ENCODE measurements at places on chromosomes 7 and 10.

DNA sequence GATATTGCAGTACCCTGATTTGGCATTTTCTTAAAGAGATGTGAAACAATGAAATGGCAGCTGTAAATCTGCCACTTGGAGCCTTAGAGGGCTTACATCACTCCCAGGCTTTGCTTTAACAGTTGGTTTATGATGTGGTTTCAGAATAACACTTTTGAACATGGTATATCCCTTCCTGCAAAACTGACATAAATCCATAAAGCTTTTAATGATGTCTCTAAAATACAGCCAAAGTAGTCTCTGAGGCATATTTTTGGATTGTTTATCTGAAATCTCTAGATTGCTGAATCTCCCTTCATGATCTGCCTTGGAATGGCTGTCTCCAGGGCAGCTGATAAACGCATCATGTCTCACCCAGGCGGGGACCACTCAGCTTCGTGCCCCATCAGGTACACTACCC, 377.8 kb upstream of the C7orf33 start:
- DNase-seq, result no peak

GRCh38 chr7:4882169-4883032, 1.1 kb downstream of the RADIL start:
- peak; percentile 86 for DNase-seq

- DNase-seq, result no peak
These were observed 8.3 kb downstream of the ABCA13 start for GRCh38 chr7:48179496-48180030.

DNA sequence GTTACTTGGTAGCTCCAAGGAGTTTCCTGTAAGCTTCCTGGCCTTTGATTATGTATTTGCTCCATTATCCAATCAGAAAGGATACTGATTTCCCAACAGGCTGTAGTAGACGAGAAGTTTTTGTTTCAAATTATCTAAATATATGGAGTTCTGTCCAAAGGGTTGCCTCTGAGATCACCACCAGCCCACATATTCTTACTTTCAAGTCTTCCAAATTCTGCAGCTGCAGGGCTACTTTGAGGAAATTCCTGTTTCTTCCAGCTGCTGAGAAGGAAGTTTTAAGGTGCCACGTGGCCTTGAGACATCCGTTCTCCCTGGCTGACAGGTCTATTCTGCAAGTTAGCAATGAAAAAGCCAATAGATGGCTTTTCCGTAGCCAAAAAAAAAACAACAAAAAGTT, 286.0 kb downstream of the TWIST1 start:
- DNase-seq, result peak; percentile 42

GRCh38 chr10:81498011-81498551, 376.9 kb upstream of the NRG3 start:
- no peak for DNase-seq

- DNase-seq, result peak; percentile 100
These were observed at the start of gene GBF1 for GRCh38 chr10:102245082-102245931. Gene GBF1, plus strand, starts transcription at chr10:102245532. Its CDS starts 13,407 bp downstream, at chr10:102258939.

GRCh38 chr7:111091593-111092358, 849 bp downstream of the LRRN3 start:
- DNase-seq, result no peak

GRCh38 chr10:273088-273487, 137.8 kb downstream of the ZMYND11 start:
- DNase-seq, result no peak

- DNase-seq, result no peak
These were observed 167.4 kb downstream of the TEX36 start for GRCh38 chr10:125515571-125515970.

DNA sequence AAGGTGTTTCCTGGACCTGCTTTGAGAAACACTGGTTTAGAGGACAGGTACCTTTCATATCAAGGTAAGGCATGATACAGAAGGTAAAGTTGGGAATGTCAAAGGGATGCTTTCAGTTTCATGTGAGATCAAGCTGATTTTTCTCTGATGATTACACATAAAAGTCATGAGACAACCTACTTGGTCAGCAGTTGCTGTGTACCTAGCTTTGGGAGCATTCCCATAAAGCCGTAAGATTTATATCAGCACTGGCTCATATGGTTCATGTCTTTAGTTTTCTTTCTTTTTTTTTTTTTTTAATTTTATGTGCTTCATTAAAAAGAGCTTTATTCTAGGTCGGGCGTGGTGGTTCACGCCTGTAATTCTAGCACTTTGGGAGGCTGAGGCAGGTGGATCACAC, 265.3 kb upstream of the LRGUK start:
- no peak for DNase-seq

- no peak for DNase-seq
These were observed 678 bp upstream of the EIF4H start for GRCh38 chr7:74173491-74173865.

- no peak for DNase-seq
These were observed 13.7 kb upstream of the TRA2A start for GRCh38 chr7:23545493-23545892.

GRCh38 chr7:144483189-144483588, 79.7 kb upstream of the NOBOX start:
- no peak for DNase-seq

DNA sequence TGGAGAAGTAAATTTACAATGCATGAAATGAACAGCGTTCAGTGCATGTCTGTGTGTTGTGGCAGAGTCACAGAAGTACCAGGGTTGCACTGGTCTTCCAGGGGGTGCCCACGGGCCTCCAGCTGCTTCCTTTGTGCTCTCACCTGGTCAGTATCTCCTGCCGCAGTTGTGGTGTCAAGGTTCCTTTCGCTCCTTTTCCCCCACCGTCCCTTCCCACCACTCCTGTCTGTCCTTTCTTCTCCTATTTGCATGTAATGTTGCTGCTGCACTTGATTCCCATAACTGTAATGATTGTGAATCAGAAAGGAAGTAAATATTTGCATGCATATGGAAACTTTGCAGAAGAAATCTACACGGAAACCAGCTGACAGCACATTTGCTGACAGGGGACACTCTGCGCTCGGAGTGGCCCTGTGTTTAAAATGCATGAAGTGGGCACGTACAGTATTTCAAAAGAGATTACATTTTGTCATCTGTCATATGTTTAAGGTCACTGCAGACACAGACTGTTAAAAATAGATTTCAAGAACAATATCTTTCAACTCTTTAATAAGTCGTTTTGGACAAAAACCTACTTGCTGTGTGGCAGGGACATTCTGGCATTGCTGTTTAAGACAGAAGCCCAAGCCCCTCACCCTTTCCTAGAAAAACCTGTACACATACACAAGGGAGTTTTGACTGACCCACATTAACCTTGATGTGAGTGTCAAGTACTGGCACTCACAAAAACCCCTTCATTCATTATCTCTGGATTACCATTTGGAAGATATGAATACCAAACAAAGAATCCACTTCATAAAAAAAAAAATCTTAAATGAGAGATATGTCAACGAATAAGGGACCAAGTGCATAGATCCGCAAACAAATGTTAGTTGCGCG, 336.7 kb upstream of the KLF6 start:
- no peak for DNase-seq

Data from AG10803 (cell line).